Adipocyte (in vitro differentiated cells): ENCODE measurements at places on chromosomes 6 and 20.
A peak's percentile ranks its signal among the peaks of the same experiment; 100 is the strongest.

- DNase-seq: peak; percentile 51
These were observed 5.6 kb upstream of the FAM50B start for GRCh38 chr6:3843379-3844096.

- no peak for DNase-seq
These were observed 24.7 kb upstream of the RALGAPA2 start for GRCh38 chr20:20737158-20737557.

DNA sequence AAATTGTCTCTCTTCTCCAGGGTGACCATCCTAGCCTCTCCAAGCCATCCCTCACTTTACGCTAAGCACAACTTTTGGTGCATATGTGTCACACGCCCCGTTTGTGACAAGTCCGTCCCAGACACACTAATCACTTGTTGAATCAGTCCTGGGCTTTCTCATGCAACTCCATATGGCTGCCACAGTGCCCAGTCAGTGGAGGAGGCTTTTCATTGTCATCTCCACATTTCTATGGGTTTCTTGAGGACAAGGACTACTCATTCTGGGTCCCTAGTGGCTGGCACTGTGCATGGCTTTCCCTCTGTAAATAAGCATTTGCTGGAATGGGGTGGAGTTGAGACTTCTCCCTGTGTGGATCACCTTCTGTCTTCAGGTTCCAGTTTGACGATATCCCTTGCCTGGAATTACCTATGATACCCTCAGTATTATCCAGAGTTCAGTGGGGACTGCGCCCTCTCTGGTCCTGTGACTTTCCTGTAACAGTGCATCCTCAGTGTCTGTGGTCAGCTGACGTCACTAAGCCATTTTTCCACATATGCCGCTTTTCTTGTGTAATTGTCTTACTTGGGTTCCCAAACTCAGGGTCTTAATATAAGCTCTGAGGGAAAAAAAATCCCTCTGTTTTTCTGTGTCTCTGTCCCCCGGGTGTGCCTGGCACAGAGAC is 59.8 kb upstream of the MYL9 start:
- DNase-seq: no peak

- DNase-seq: no peak
These were observed 10.6 kb downstream of the ACSS2 start for GRCh38 chr20:34887023-34887422.

DNA sequence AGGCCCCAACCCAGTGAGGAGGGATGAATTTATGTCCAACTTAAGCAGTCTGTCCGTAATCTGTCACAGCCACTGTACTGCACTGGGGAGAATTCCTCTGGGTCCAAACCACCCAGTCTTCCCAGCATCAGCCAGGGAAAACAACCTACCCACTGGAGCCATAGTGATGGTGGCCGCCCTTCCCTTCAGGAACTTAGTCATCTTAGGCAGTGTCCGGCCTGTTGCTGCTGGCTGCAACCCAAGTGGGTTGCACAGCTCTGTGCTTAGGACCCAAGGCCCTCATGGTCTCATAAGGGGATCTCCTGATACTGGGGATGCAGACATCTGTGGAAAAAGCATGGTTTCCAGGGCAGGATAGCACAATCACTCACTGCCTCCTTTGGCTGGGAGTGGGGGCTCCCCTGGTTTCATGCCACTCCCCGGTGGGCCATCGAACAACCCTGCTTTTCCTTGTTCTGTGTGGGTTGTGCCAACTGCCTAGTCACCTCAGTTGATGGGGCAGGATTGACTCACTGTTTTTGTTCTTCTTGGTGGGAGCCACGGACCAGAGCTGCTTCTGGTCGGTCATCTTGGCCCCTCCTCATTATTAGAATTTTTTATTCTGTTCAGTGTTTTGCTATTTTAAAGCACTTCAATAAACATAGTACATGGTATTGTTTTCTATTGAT is 591.9 kb downstream of the DOK5 start:
- no peak for DNase-seq

DNA sequence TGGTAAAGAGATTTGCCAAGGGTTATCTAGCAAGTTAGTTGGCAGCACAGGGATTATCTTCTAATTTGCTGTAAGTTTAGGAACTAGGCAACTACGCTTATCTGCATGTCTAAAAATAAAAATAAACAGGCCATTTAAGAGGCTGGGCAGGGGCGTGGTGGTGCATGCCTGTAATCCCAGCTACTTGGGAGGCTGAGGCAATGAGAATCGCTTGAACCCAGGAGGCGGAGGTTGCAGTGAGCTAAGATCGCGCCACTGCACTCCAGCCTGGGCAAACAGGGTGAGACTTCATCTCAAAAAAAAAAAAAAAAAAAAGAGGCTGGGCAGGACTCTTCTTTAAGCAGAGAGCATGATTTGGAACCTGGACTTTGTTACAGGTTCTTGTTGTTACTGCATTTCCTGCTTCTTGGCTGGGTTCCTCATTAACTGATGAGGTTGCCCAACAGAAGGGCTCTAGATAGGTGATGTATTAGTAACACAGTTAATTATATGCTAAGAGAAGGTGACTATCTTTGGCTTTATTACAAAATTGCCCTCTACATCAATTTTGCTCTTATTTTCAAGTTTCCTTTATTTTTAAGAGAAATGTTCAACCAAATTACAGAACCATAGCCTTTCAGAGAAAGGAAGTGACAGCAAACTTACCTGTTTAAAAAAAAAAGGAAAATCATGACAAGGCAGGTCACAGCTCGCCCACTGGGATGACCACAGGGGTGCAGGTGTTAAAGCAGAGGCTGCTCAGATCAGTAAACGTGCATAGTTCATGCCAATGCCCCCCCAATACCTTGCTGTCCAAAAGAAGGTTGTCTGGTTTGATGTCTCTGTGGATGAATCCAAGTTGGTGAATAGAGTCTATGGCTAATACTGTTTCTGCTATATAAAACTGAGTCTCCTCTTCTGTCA is 32.5 kb downstream of the STK38 start:
- no peak for DNase-seq

DNA sequence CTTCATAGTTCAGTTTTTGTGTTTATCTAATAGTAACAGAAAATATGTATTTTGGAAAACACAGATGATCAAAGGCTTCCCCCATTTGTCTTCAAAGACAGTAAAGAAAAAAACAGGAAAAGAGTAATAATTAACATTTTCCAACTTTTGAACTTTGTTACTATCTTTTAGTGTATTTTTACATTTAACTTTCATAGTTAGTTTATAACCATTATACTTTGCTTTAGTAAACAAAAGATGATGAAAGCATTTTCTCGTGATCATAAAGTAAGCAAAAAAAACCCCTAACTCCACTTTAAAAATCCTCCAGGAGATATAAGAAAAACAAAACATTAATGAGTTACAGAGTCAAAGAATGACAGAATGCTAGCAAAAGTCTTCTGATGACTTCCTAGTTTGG is 13.6 kb upstream of the GPRC6A start:
- no peak for DNase-seq

GRCh38 chr6:89921197-89921596 is 26.9 kb downstream of the GJA10 start:
- no peak for DNase-seq

DNA sequence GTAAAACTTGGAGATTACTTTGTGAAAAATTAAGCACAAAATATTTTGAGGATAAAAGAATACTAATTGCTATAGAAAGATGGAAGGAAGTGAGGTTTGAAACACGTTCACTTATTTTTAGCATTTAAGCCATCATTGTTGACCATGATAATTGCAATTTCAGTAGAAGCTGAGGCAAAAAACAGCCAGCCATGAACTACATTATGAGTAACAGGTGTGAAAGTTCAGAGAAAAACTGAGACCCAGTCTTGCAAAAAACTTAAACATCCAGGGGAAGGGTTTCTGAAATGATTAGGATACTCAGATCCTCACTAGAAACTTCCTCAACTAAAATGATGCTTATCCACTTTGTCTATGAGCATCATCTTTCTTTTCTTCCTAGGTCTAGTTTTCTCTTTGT is 619.4 kb downstream of the PHF3 start:
- no peak for DNase-seq

DNA sequence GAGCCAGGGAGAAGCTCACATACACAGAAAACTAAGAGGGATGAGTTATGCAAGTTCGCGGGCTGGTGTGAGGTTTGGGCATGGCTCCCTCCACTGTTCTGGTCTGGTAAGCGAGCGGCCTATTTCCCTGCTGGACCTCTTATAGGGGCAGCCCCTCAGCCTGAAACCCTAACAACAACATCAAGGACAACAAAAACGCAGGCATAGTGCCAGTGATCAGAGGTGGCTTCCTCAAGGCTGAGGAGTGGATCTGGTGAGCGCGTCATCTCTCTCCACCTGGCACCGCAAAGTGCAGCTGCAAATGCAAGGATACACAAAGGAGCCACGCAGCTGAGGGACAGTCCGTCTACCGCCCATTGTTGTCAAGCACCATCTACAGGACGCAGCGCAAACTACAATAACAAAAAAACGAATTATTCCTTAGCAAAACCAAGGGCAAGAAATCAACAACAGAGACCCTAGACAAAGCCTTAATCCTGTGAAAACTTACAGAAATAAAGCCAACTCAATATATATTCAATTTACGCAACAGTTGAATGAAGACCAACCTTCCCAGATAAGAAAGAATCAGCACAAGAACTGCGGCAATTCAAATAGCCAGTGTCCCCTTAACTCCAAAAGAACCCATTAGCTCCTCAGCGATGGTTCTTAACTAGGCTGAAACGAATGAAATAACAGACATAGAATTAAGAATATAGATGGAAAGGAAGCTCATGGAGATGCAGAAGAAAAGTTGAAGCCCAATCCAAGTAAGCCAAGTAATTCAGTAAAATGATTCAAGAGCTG is 9.2 kb upstream of the DEFB110 start:
- no peak for DNase-seq

DNA sequence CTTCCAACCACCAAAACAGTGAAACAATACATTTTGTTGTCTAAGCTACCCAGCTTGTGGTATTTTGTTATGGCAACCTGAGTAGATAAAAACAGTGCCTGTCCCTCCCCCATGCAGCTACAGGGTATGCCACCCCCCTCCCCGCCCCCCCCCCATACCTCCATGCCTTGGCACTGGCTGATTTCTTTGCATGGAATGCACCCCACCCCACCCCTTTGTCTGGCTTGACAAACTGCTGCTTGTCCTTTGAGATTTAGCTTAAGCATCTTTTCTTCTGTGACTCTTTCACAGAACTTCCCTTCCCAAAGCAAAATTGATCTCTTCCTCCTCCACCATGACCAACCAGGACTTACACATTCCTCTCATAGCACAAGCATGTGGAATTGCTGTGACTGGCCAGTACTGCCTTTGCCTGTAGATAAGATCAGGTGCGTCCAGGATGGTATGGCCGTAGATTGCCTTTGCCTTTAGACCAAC is 64.6 kb upstream of the ADGRF1 start:
- DNase-seq: no peak
